ENCODE measurements at places on chromosomes 3 and 15. TPM values are rescaled to one million over a fixed set of nuclear protein-coding genes. Genes with fewer than 3 reads are reported as not detected.

The CKMT1A gene
- total RNA-seq, result not detected

The SLC12A1 gene
- total RNA-seq, result not detected

The GOLGA8G gene
- total RNA-seq, result not detected

The KIF15 gene
- total RNA-seq, result 1.3 TPM

The WDR82 gene
- total RNA-seq, result 66.3 TPM

The FOXB1 gene
- not detected for total RNA-seq

The INSYN1 gene
- 0.73 TPM for total RNA-seq

The CAV3 gene
- not detected for total RNA-seq

The RLBP1 gene
- not detected for total RNA-seq

The PTH1R gene
- total RNA-seq, result 0.66 TPM

The PPM1L gene
- total RNA-seq, result 0.87 TPM

The GP9 gene
- not detected for total RNA-seq

The COL6A5 gene
- total RNA-seq, result not detected

The ARPP21 gene
- total RNA-seq, result not detected

The FOXP1 gene
- 93.0 TPM for total RNA-seq

The KNL1 gene
- 28.2 TPM for total RNA-seq

The STARD5 gene
- total RNA-seq, result 30.9 TPM

The AADACL2 gene
- total RNA-seq, result not detected

The CASR gene
- not detected for total RNA-seq

The RTF1 gene
- total RNA-seq, result 36.9 TPM

The MCF2L2 gene
- not detected for total RNA-seq

The ISLR gene
- 202 TPM for total RNA-seq

The CCR5 gene
- under 0.01 TPM for total RNA-seq

The SV2B gene
- not detected for total RNA-seq

The THSD4 gene
- total RNA-seq, result 31.3 TPM

The PLCL2 gene
- total RNA-seq, result 20.5 TPM

The OSTN gene
- total RNA-seq, result 0.44 TPM
